ENCODE measurements at places on chromosomes 5 and 9. TPM values are rescaled to one million over a fixed set of nuclear protein-coding genes. Genes with fewer than 3 reads are reported as not detected.

FBXW11 gene
- total RNA-seq = 84.3 TPM

PKN3 gene
- 11.5 TPM for total RNA-seq

GRXCR2 gene
- not detected for total RNA-seq

LRRC70 gene
- 1.4 TPM for total RNA-seq

SEC24A gene
- total RNA-seq = 38.5 TPM

PRDM9 gene
- not detected for total RNA-seq

SLC6A3 gene
- total RNA-seq = 0.13 TPM

PSD2 gene
- 0.11 TPM for total RNA-seq

IFNA2 gene
- total RNA-seq = not detected

PCDHGC5 gene
- 8.1 TPM for total RNA-seq

PLPP7 gene
- total RNA-seq = 9.6 TPM

PCDHGA7 gene
- 10.6 TPM for total RNA-seq

MEIKIN gene
- not detected for total RNA-seq

NOL6 gene
- total RNA-seq = 23.3 TPM

ADCY2 gene
- 8.8 TPM for total RNA-seq

SUSD3 gene
- total RNA-seq = 7.2 TPM

NUTM2F gene
- not detected for total RNA-seq

BASP1 gene
- total RNA-seq = 203 TPM

GRM6 gene
- not detected for total RNA-seq

BAG1 gene
- total RNA-seq = 62.2 TPM

PIP5K1B gene
- not detected for total RNA-seq

Data from articular chondrocyte of knee joint (primary cell).